ENCODE measurements at places on chromosomes 3 and 15.

DNA sequence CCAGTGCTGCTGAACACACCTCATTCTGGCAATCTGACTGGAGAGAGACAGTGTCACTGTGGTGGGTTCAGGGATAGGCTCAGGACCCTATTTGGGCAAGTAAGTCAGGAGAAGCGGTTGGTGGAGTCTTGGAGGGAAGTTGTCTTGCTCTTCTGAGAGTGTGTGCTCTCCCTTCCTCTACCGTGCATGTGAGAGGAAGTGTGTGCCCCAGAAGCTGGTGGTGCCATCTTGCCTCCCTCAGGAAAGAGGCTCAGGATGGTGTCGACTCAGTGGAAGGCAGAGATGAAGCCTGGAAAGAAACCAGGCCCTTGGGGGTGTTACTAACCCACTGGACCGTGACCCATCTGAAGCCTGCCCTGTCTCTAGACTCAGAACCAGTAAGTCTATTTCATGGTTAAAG is 6.8 kb upstream of the RARRES1 start:
- DNase-seq, result no peak

DNA sequence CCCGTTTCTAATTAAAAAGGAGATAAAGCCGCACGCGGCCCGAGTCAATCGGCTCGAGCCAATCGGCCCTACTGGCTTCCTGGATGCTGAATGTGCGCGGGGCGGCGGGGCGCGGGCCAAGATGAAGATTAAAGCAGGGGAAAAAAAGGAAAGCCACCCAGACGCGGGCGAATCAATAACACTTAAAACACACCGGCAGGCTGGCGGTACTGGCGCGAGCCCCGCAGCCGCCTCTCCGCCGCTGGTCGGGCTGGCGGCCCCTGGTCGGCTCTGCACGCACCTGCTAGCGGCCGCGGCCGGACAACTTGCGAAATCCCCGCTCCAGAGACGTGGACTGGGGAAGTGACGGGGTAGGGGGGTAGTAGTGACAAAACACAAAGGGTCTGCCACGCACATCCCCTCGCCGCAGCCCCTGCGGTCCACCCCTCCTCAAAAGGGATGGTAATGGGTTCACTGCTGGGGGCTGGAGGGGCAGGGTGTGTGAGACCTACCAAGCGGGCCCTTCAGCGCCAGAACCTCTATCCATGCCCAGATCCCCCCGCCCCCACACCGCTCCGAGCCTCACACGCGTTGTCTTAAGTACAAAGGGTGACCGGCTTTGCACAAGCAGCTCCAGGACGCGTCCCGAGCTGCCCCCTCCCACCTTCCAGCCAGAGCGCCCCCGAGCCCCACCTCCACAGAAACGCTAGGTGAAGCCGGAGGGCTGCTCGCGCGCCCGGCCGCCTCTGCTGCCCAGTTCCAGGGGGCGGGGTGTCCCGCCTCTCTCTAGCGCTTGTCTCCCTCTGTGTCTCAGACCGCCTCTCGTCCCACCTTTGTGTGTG is 1.4 kb downstream of the WNT7A start:
- DNase-seq, result no peak

DNA sequence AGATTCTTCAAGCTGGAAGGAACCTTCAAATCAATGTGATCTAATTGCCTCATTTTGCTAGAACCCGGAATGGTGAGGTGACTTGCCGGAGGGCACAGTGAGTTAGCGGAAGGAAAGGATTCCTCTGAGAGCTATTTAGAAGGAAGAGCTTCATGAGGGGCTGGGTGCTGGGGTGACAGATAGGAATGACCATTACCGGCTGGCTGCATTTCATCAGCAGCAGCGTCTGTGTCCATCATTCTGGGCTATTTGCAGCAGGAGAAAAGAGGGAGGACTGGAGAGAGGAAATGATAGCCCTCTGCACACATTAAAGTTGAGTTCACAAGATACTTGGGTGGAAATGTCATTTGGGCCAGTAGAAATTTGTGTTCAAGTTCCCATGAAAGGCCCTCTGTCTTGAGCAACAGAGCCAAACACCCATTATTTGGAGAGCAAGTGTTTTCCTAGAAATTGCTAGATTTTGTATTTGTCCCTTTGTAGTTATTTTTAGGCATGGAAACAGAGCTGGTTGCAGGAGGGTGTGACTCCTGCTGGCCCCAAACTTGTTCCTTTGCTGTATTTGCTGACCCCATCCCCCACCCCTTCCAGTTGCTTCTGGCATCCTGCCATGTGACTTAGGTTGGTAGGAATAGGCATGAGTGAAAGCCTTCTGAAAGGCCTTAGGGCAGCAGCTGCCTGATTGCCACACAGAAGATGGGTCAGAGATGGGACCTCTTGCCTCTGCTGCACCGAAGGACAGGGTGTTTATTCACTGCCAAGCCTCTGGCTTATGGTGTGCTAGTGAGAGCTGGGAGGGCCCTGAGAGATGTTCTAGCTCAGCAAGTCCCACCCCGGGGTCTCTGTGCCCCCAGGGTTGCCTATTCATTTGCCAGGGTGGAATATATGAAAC is 87.5 kb upstream of the PLXNA1 start:
- no peak for DNase-seq

DNA sequence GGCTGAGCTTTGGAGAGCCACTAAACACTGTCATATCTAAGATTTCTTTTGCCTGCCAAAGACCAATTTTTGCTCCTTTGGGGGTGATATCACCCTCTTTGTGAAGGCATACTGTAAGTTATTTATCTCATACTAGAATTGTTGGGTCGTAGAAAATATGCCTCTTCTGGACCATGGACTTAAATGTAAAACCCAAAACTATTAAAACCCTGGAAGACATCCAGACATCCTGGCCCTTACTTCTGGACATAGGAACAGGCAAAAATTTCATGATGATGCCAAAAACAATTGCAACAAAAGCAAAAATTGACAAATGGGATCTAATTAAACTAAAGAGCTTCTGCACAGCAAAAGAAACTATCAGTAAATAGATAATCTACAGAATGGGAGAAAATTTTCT is 172.2 kb downstream of the ATG7 start:
- no peak for DNase-seq

GRCh38 chr3:48142316-48142870 is 45.8 kb downstream of the CDC25A start:
- no peak for DNase-seq

DNA sequence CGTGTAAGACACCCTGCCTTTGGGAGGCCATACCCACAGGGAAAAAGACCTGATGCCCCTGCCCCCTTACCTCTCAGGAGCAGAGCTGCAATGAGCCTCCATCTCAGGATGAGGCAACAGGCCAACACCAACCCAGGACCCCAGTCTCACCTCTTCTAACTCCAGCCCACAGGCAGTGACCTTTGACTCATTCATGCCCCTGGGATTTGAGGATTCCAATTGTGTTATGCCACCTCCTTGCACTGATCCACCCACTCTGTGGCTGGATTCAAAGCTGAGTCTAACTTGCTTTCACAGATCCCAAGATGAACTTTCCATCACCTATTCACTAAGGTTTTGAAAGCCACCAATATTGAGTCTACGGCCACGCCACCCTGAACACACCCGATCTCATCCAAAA is 64.7 kb downstream of the MINAR1 start:
- no peak for DNase-seq

- no peak for DNase-seq
Observed at GRCh38 chr3:118781232-118781631, 253.4 kb downstream of the IGSF11 start.
